ENCODE measurements at places on chromosomes 1 and 21.

GRCh38 chr21:32278518-32279376 lies at the start of gene MIS18A:
Gene MIS18A (minus strand): TSS chr21:32279049. CDS start chr21:32279014, 35 bp downstream.
- peak; percentile 95 for DNase-seq

- peak; percentile 13 for DNase-seq
Observed at GRCh38 chr1:198936371-198937083, 297.7 kb downstream of the PTPRC start.

DNA sequence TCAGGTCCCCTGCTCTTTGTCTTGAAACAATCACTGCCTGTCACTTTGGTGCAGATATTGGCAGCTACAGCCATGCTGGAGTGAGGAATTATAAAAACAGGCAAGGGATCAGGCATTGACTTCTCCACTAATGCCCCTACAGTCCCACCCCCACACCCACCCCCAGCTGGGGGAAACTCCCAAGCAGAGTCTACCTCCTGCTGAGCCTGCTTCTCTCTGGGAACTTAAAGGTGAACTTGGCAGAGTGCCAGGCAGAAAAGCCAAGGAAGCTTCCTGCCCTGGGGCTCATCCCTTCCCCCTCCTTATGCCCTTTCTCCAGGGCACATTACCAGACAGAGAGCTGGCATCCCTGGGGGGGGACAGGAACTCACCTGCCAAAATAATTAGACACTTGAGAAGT lies 6.7 kb downstream of the NCMAP start:
- DNase-seq, result no peak

GRCh38 chr1:22658385-22659163 lies 5.5 kb downstream of the C1QB start:
- DNase-seq, result no peak

GRCh38 chr1:30715216-30715615 lies 8.2 kb downstream of the MATN1 start:
- DNase-seq, result no peak

GRCh38 chr1:239897458-239897857 lies 194.2 kb upstream of the FMN2 start:
- DNase-seq, result no peak

GRCh38 chr1:60655679-60656355 lies 426.5 kb upstream of the NFIA start:
- DNase-seq, result no peak

- DNase-seq, result no peak
Observed at GRCh38 chr1:203287109-203287893, 18.0 kb upstream of the BTG2 start.

DNA sequence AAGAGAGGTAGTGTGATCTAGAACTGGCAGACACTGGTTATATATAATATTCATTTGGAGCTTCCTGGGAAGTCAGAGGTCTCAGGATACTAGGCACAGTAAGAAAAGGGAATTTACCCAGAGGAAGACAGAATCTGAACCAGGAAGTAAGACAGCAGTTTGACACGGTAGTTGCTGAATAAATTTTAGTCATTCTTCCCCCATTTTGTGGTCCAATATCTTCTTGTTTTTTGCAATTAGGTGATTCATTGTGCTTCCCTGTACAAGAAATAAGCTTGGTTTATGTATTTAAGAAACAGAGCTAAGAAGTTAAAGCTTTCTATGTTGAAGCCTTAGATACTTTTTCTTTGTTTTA lies 1.3 kb downstream of the TMEM167B start:
- peak; percentile 60 for DNase-seq

- DNase-seq, result no peak
Observed at GRCh38 chr1:211781260-211781659, 49.3 kb downstream of the LPGAT1 start.

- no peak for DNase-seq
Observed at GRCh38 chr1:213987422-213987926, 299 bp upstream of the PROX1 start.

GRCh38 chr1:15343729-15344128 lies 66.0 kb upstream of the EFHD2 start:
- no peak for DNase-seq

GRCh38 chr1:37394574-37395464 lies 79.6 kb upstream of the ZC3H12A start:
- no peak for DNase-seq

All from HFFc6 (cell line).